ENCODE measurements at places on chromosomes 4 and X. TPM values are rescaled to one million over a fixed set of nuclear protein-coding genes. Genes with fewer than 3 reads are reported as not detected.

The ERVMER34-1 gene
- total RNA-seq, result 1.9 TPM

The UCP1 gene
- total RNA-seq, result not detected

The ARHGAP36 gene
- total RNA-seq, result 0.31 TPM

The COX7B2 gene
- not detected for total RNA-seq

The BCLAF3 gene
- total RNA-seq, result 53.3 TPM

The CXCL1 gene
- total RNA-seq, result 2.0 TPM

The H2BW2 gene
- total RNA-seq, result not detected

The DMRTC1 gene
- not detected for total RNA-seq

The PDGFC gene
- total RNA-seq, result 29.0 TPM

The NXF3 gene
- total RNA-seq, result not detected

The CXCL11 gene
- not detected for total RNA-seq

The RNF175 gene
- 26.7 TPM for total RNA-seq

The AFF2 gene
- 343 TPM for total RNA-seq

The SNCA gene
- 96.4 TPM for total RNA-seq

The SERTM2 gene
- 0.16 TPM for total RNA-seq

The CDS1 gene
- total RNA-seq, result 9.4 TPM

The SYP gene
- 158 TPM for total RNA-seq

The GPR50 gene
- total RNA-seq, result not detected

The MRPL1 gene
- 40.9 TPM for total RNA-seq

The CACNA1F gene
- total RNA-seq, result not detected

The RS1 gene
- total RNA-seq, result 0.16 TPM

The OTUD5 gene
- 18.1 TPM for total RNA-seq

The SPANXB1 gene
- not detected for total RNA-seq

The COX18 gene
- 40.4 TPM for total RNA-seq

The DCAF4L1 gene
- total RNA-seq, result under 0.01 TPM

The HTN1 gene
- not detected for total RNA-seq

The MAGEB2 gene
- total RNA-seq, result not detected

The EPHA5 gene
- total RNA-seq, result 198 TPM

The LIN54 gene
- 29.2 TPM for total RNA-seq

The GALNT7 gene
- 17.8 TPM for total RNA-seq

The ANOS1 gene
- total RNA-seq, result 22.0 TPM

The BMPR1B gene
- 23.6 TPM for total RNA-seq

The SAGE1 gene
- total RNA-seq, result not detected

The RBM47 gene
- total RNA-seq, result 1.6 TPM

The GIMD1 gene
- total RNA-seq, result not detected

The CXorf49B gene
- total RNA-seq, result not detected

The ADH1A gene
- not detected for total RNA-seq

The SLC4A4 gene
- total RNA-seq, result 15.6 TPM

The ARMCX4 gene
- total RNA-seq, result 14.5 TPM

The FATE1 gene
- total RNA-seq, result not detected

The SSX2 gene
- not detected for total RNA-seq

The MAP7D3 gene
- total RNA-seq, result 1.4 TPM

The F8A1 gene
- 0.47 TPM for total RNA-seq

The DDIT4L gene
- 0.16 TPM for total RNA-seq
